ENCODE measurements at places on chromosomes 2 and 18.

DNA sequence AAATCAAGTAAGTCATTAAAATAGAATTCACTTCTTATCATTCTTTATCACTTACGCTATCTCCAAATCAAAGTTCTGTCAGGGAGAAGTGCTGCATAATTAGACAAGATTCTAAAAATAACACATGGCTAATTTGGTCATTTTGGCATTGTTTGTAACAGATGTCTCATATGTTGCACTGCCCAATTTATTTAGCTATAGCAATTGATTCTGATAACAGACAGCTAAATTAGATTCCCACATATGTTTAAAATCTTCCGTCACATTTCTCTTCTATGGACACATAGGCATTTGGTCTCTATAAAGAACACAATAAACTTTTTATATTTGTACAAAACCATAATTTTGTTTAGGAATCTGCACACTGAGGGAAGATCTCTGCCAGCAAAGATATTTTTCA is 644.5 kb upstream of the VRK2 start:
- DNase-seq, result no peak

- no peak for DNase-seq
These were observed 14.0 kb upstream of the CREG2 start for GRCh38 chr2:101401326-101401665.

DNA sequence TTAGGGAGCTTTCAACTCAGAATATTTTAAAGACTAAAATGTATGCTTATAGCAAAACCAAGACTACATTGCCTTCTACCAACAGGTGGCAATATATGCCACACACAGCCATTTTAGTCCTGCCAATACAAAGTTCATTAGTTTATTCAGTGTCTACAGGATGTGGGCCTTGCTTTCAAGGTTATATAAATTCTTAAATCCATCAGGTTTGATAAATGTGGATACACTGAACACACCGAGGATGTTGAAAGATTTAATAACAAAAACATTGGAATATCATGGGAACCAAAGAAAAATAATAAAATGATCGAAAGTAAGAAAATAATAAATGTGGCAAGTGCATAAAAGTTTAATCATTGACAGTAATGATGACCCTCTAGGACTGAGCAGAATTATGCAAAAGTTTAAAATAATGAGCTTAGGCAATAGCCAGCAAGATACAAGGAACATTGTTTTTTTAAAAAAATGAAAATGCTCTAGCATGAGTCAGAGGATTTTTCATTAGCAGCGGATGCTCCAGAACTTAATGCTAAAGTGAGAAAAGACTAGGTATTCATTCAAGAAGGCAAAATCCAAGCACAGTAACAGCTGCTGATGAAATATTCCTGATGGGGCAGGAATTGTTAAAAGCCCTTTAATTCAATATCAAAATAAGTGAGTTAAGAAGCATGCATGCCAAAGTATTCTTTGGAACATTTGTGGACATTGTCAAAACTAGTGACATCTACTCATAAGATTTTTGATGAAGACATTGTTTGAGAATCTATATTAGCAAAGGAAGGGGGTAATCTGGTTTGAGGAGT is 14.2 kb downstream of the SCN9A start:
- DNase-seq, result no peak

DNA sequence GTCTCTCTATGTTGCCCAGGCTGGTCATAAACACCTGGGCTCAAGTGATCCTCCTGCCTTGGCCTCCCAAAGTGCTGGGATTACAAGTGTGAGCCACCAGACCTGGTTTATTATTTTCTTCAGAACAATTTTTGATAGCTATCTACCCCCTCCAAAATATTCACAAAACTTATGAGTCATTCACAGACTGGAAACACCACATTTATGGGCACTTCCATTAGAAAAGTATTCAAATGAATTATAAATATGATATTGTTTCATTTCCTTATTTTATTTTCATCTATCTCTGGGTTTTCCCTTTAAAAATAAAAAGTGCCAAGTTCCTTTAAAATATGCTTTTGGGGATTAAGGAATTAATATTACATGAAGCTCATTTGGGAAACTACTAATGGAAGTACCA is 58.8 kb upstream of the MSTN start:
- no peak for DNase-seq

DNA sequence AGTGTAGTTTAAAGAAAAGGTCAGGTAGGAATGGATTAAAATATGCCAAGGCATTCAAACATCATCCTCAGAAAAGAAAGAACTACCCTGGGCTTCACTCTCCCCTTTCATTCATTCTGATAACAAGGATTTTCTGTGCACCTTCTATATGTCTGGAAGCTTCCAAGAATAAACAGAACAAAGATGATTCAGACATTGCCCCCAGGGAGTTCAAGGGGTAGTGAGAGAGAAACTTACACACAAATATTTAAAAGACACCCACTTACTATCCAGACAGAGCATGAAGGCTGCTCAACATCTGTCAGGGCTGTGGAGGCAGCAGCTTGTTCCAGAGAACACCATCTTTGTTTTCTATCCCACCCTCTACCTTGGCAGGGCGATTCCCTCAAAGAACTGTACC is 140.5 kb downstream of the ALK start:
- DNase-seq, result no peak

- no peak for DNase-seq
These were observed 107.8 kb downstream of the NBEAL1 start for GRCh38 chr2:203122317-203122986.

DNA sequence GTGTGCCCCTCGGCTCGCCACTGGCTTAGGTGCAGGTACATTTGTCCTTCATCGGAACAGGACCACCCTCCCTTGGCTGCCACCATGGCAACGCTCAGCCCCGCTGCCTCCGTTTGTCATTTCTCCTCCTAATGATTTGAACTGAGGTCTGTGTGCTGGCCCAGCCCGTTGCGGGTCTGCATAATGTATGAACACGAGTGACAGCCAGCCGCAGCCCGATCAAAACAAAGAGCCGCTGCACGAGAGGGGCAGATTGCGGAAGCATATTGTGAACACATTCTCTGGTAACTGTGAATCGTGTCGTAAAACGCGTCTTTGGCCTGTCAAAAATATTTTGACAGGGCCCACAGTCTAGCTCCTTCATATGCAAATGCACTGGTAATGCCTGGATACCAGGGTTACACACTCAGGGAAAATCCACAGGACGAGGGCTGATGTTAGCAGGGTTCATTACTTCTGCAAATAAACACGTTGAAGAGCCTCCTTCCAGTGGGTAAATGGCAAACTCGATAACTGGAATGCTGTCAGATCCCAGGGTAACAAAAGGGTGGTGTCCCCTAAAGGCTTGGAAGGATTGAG is 137.0 kb downstream of the AGAP1 start:
- no peak for DNase-seq

GRCh38 chr2:202009019-202009481 is 24.6 kb upstream of the FZD7 start:
- no peak for DNase-seq

- no peak for DNase-seq
These were observed 34.7 kb upstream of the RMND5A start for GRCh38 chr2:86685351-86685750.

- DNase-seq, result no peak
These were observed 565.7 kb upstream of the ZEB2 start for GRCh38 chr2:145085612-145086011.

DNA sequence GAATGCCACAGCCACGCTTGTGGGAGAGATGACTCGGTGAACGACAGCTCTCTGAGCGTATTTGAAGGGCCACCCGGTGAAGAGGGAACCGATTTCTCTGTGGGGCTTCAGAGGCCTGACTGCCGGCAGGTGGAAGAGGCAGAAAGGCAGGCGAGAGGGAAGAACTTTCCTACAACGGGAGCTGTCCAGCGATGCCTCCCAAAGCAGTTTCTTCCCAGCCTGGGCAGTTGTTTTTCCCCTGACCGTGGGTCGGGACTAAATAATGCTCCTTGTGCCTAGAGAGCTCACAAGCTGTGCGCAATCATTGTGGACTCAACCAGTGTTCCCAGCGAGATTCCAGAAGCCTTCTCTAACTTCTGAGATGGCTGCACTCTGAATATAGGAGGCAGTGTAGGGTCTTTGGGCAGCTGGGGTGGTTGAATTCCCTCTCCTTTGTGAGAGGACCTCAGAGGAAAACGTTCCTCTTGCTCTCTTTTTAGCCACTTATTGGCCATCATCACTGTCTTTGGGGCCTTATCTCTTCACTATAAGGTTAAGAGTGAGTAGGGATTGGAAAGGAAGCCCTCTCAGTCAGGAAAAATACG is 710 bp downstream of the SEC11C start:
- DNase-seq, result no peak

- no peak for DNase-seq
These were observed 275.6 kb upstream of the CXCR4 start for GRCh38 chr2:136393514-136393913.

- DNase-seq, result no peak
These were observed 120.6 kb downstream of the CAPN13 start for GRCh38 chr2:30686669-30687068.

DNA sequence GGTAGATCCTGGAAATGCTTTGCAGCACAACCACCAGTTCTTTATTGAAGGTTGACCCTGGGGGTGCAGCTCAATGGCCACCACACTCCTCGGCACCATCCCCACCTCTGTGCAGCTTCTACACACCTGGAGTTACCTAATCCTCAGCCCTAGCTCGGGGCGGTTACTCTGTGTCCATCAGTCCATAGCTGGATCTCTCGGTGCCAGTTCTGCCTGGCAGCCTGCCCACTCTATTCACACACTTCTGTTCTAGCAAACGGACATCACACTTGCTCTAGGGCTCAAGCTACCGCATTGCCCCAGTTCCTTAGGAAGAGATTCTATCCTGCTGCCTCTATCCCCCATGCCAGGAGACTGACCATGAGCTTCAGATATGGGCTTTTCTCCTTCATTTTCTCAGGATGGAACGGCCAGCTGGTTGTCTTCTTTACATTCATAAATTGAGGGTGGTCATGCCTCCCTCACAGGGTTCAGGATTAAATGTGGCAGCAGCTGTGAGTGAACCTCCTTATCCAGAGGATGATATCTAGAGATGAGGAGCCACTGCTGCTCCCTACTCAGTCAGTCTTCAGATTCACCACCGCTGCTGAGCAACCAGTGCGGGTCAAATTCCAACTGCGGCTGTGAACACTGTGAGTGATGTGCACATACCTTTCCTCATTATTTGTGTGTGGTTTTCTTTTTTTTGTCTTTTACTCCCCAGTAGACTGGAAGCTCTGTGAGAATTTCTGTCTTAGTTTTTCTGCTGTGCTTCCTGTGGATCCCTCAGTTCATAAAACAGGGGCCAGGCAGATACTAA is 66.9 kb upstream of the TRIB2 start:
- no peak for DNase-seq

DNA sequence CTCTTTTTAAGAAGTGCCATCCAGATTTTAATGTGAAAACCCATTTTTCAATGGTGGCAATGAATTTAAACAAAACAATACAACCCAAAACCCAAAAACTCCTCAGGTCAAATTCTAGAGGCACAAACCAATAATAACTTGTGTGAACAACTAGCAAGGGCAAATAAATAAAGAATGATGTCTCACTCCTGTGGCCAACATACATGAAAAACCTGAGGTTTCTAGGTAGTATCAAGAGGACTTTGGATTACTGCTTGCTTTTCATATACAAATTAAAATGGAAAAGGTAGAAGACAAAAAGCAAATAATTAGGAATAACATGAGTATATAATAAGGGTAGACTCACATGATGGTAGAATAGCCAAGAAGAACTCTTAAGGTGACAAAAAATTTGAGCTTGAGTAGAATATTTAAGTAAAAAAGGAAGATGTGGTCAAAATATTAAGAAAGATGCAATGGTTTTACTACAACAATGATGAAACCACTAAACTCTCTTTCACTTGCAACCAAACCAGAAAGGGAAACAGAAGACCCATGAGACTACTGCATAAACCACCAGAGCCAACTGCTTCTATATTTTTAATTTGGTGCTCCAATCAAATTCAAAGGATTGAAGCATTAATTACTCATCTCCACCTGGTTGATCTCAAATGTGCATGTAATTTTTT is 53.5 kb downstream of the DARS1 start:
- DNase-seq, result no peak

- DNase-seq, result no peak
These were observed 26.8 kb upstream of the SLC9A2 start for GRCh38 chr2:102592601-102593000.

GRCh38 chr2:88318071-88318955 is 134.2 kb downstream of the FOXI3 start:
- DNase-seq, result no peak

DNA sequence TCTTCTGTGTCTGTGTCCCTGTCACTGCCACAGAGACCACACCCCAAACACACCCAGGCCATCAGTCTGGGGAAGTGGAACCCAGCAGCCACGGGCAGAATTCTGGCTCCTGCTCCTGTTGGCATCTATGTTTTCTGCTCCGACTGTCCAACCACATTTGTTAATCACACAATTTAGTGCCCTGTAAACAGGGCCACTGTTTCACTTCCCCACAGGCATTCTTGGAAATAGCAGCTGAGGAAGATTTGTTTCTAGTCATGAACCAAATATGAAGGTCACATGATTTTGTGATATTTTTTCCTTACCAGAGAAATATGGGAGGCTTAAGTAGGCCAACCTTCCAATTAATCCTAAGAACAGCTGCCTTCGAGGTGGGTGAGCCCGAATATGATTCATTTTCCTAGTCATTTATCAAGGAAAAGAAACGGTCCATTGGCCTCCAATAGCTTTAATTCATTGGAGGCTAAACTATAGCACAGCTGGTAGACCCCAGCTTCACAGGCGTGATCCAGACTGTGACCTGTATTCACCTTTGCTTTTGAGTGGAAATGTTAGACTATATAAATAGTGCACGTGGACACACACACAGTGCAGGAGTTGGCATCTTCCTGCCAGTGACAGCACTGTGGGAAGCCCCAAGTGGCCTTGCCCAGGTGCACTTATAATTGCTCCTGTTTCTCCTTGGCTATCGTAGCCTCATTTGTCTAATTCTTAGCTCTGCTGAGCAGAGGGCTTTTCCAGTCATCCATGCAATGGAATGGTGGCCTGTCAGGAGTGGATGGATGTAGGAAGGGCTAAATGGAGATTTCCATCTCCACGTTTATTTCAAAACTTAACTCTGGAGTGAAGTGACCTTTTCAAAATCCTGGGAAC is 267.9 kb downstream of the LPIN1 start:
- no peak for DNase-seq

DNA sequence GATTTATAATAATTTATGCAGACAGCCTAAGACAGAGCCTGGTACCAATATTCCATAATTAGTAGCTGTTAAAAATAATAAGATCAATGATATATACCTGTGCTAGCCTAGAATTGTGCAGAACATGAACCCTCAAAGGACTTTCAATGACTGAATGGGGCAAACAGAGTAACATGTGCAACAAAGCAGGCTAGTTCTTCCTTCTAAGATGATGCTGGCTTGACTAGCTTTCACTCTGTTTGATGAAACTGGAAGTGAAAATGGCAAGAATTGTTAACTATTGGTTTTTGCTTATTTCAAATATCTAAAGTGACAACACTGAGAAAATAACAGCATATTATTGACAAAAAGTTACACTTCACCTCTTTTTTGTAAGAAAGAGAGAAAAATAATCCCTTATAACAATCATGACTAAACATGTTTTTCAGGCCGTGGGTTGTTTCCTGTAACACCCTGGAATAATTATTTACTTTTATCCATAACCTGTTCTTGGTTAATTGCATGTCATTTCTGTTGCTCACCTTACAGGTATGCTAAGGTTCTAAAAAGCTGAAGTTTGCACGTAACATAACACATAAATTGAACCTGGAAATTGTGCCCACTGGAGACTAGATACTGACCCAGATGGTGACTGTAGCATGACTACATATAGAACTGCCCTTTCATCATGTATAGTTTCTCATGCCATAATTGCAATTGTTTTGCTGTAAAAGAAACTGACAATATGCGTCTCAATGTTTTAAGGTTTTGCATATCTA is 108.7 kb downstream of the C18orf54 start:
- no peak for DNase-seq

- no peak for DNase-seq
These were observed 31.4 kb downstream of the FOSL2 start for GRCh38 chr2:28423856-28424605.

Data from tibial nerve (tissue), 4 donors.